ENCODE measurements at places on chromosomes 1 and 21.

- DNase-seq = no peak
Observed at GRCh38 chr1:3497521-3497920, 43.1 kb downstream of the ARHGEF16 start.

- peak; percentile 36 for DNase-seq
Observed at GRCh38 chr1:13749543-13750341, 49.8 kb downstream of the PRDM2 start.

- peak; percentile 79 for DNase-seq
Observed at GRCh38 chr1:159177272-159177907, 6.0 kb downstream of the CADM3 start.

DNA sequence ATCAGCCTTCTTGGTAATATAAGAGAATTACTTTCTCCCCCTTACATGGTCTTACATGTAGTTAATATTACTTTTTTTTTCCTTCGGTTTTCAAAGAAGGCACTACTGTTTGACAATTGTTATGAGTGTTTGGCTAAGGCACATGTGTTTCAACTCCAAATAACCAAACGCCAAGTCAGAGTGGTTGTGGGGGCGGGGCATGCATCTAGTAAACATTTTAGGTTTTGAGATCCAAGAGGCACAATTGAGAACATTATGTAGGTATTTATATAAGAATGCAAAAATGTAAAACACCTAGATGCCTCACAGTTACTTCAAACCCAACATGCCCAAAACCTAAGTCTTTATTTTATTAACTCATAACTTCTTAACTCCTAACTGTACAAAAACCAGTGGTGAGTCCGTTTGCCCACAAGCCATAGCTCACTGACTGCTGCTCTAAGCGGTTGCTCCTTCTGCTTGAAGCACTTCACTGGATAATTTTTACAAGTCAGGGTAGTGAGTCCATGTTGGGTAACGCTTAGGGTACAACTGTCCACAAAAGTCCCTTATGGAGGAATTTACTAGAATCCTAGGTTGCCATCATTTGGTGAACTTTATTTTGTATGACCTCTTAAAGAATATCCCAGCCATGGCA, 189.9 kb downstream of the HUNK start:
- DNase-seq = no peak

GRCh38 chr1:153527683-153528040, 8.1 kb downstream of the S100A6 start:
- no peak for DNase-seq

- no peak for DNase-seq
Observed at GRCh38 chr1:10632691-10633090, 157.9 kb downstream of the PEX14 start.

DNA sequence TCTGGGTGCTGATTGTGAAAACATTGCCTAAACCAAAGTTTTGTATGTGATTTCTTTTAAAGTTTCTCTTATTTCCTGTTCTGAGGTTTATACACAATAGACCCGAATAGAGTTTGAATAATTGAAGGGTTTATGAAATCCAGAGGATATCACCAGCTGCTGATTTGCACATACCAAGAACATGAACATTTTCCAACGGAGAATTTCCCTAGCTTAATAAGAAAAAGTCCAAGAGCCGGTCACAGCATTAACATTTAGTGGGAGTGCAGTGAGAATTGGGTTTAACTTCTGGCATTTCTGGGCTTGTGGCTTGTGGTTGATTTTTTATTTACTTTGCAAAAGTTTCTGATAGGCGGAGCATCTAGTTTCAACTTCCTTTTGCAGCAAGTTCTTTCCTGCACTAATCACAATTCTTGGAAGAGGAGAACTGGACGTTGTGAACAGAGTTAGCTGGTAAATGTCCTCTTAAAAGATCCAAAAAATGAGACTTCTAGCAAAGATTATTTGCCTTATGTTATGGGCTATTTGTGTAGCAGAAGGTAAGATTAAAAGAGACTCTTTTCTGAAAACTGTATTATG, at the start of gene CFH:
CFH (plus strand) TSS at position 407 of the 579 bp plus-strand sequence; CDS start at position 482, 75 bp downstream.
- DNase-seq = peak; percentile 44

GRCh38 chr1:203935321-203935720, 73.9 kb downstream of the SNRPE start:
- DNase-seq = no peak

DNA sequence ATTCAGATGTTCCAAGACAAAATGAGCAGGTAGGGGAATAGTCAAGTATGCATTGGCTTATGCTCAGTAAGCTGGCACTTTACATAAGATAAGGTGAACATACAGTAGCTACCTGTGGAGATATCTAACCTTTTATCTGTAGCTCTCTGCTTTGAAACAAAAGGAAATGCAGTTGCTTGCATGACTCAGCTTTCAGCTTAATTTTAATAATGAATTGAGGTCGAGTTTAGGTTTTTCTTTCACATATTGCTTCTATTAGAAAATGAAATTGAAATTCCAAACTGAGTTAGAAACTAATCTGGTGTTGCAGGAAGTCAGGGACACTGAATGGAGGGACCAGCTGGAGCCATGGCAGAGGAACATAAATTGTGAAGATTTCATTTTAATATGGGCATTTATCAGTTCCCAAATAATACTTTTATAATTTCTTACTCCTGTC, 8.3 kb downstream of the FRRS1 start:
- DNase-seq = no peak

GRCh38 chr1:246324711-246325110, 182.4 kb downstream of the SMYD3 start:
- DNase-seq = no peak

GRCh38 chr1:67439277-67440029, 9.3 kb upstream of the SERBP1 start:
- DNase-seq = no peak

GRCh38 chr1:169989246-169989645, 85.2 kb downstream of the KIFAP3 start:
- DNase-seq = no peak

GRCh38 chr1:156114919-156115513, 505 bp downstream of the LMNA start:
- DNase-seq = no peak

All from Kasumi-1 (cell line).